Natural killer cell (primary cell): ENCODE measurements at places on chromosomes 4 and X. TPM values are rescaled to one million over a fixed set of nuclear protein-coding genes. Genes with fewer than 3 reads are reported as not detected.

The EGF gene
- total RNA-seq, result 1.1 TPM

The SAGE1 gene
- not detected for total RNA-seq

The SPANXB1 gene
- total RNA-seq, result not detected

The XK gene
- total RNA-seq, result 1.3 TPM

The NAP1L5 gene
- total RNA-seq, result 11.4 TPM

The AFF2 gene
- 0.24 TPM for total RNA-seq

The PDLIM5 gene
- total RNA-seq, result 94.8 TPM

The PASD1 gene
- not detected for total RNA-seq

The SERTM2 gene
- not detected for total RNA-seq

DNA sequence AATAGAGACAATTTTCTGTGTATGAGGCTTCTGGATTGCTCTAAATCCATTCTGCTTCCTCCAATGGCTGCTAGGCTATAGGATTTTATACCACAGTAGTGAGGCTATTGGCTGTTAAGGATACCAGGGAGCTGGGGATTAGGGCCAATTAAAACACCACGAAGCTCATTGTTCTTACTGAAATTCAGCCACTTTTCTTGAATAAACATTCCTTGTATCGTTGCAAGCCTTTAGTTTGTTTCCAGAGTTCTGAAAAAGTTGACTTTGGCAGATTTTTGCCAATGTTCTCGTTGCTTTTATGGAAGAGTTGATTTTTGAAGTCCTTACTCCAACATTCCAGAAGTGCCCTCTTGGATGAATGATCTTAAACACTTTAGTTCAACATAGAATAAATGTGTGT, 238.4 kb upstream of the TEX13A start:
- no peak overlapping the region for H3K27ac ChIP-seq
- H3K4me1 ChIP-seq, result no peaks in the 10 kb centered on the region
- DNase-seq, result no peak
- H3K4me3 ChIP-seq, result no peak overlapping the region

DNA sequence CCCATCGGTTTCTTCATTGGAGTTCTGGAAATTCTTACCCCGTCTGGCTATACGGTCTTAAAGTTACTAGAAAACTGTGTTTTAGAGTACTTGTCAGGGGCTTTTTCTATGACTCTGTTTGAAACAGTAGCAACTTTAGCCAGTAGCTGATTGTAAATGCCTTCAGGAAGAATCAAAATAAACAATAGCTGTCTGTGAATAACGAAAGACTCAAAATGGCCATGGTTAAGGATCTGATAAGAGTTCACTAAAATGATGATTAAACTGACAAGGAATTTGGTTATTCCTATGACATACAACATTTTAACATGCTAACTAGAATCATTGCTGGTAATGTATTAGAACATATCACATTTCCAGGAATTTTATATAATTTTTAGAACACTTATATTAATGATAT, 191.0 kb downstream of the EVC2 start:
- no peak overlapping the region for H3K4me3 ChIP-seq
- no peaks in the 10 kb centered on the region for H3K4me1 ChIP-seq
- H3K27me3 ChIP-seq, result no peaks in the 10 kb centered on the region
- DNase-seq, result no peak

- H3K27me3 ChIP-seq, result no peaks in the 10 kb centered on the region
- H3K4me1 ChIP-seq, result peaks cover 22% of the 10 kb centered on the region
- no peaks in the 10 kb centered on the region for H3K36me3 ChIP-seq
- H3K27ac ChIP-seq, result no peak overlapping the region
- H3K4me3 ChIP-seq, result no peak overlapping the region
- no peak for DNase-seq
Observed at GRCh38 chr4:26206999-26207398, 113.8 kb upstream of the RBPJ start.

DNA sequence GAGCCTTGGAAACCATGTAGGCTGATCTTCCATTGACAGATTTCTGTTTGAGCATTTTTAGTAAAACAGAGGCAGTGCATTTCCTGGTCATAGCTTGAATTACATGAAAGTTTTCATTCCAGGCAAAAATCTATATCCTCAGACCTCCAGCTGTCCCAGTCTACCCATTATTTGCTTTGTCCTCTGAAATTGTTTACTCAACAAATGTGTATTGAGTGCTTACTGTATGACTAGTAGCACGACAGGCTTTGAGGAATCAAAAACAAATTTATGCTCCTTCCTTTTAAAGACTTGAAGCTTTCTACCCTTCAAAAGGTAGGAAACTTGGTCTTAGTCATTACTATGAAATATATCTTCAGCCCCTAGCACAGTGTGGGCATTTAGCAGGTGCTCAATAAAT, 307.9 kb upstream of the IGFBP7 start:
- H3K27ac ChIP-seq, result no peak overlapping the region
- no peaks in the 10 kb centered on the region for H3K36me3 ChIP-seq
- H3K4me3 ChIP-seq, result no peak overlapping the region
